Foreskin melanocyte (primary cell): ENCODE measurements at places on chromosomes 4 and X.

- DNase-seq, result no peak
Measured at GRCh38 chrX:10433296-10433965, 187.0 kb downstream of the MID1 start.

GRCh38 chr4:185721190-185722028, 90.6 kb downstream of the SORBS2 start:
- DNase-seq, result peak; percentile 99

DNA sequence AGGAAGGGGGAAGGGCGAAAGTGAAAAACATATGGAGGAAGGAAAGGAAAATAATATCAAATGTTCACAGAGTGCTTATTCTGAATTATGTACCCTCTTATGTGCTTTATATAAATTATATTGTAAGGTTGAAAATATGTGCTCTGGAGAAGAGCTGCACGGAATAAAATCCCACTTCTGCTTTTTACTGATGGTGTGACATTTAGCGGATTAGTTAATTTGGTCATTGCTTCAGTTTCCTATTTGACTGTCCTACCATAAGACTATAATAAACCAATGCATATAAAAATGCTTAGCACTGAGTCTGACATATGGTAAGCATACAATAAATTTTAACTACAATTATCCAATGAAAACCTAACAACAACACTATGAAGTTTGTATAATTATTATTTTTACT, 86.2 kb downstream of the NPFFR2 start:
- DNase-seq, result no peak

- DNase-seq, result no peak
Measured at GRCh38 chr4:81724925-81725329, 253.2 kb upstream of the RASGEF1B start.

DNA sequence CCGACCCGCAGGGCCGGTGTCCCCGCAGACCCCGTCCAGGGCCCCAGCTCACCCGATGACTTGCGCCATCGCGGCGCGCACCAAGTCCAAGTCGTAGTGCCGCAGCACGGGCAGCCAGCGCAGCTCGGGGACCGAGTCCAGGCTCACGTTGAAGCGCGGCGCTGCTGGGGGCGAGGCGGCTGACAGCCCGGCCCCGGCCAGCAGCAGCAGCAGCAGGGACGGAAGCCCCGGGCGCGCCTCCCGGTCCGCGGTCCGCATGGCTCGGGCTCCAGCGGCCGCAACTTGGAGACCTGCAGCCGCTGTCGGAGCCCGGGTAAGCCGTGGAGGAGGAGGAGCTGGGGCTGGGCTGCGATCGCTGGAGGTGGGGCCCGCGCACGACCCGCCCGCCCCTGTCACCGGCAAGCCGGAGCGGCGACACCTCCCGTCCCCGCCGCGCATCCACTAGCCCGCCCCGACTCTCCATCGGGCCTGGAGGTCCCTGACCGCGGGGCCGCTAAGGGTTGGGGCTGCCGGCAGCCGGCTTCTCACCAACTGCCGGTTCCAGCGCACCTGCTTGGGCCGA, at the start of gene NAAA:
TSS of gene NAAA (minus strand) at position 322 of the 562 bp plus-strand sequence. CDS start at position 258, 64 bp downstream.
- DNase-seq, result peak; percentile 14

- DNase-seq, result peak; percentile 12
Measured at GRCh38 chr4:5238173-5238572, 186.9 kb downstream of the STK32B start.

DNA sequence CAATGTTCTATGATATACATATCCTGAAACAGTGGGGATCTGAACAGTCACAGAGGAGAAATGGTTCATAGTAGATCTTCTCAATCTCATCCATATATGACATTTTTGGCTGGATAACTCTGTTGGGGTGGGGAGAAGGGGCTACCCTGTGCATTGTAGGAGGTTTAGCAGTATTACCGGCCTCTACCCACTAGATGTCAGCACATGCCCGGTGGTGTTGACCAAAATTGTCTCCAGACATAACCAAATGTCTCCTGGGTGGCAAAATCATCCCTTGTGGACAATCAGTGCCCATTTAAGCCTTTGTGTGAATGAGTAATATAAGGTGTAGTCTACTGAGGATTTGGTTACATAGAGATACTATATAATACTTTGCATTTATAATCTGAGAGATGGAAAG, 89.9 kb downstream of the PLS3 start:
- no peak for DNase-seq

GRCh38 chrX:31293409-31293808, 221.6 kb upstream of the FTHL17 start:
- DNase-seq, result no peak
